ENCODE measurements at places on chromosomes 3 and 15.

- DNase-seq: no peak
Observed at GRCh38 chr15:86375733-86376280, 296.1 kb downstream of the AGBL1 start.

- no peak for DNase-seq
Observed at GRCh38 chr15:64583519-64583918, 123.1 kb downstream of the ZNF609 start.

GRCh38 chr15:65777053-65777452 lies 15.0 kb downstream of the DENND4A start:
- no peak for DNase-seq

DNA sequence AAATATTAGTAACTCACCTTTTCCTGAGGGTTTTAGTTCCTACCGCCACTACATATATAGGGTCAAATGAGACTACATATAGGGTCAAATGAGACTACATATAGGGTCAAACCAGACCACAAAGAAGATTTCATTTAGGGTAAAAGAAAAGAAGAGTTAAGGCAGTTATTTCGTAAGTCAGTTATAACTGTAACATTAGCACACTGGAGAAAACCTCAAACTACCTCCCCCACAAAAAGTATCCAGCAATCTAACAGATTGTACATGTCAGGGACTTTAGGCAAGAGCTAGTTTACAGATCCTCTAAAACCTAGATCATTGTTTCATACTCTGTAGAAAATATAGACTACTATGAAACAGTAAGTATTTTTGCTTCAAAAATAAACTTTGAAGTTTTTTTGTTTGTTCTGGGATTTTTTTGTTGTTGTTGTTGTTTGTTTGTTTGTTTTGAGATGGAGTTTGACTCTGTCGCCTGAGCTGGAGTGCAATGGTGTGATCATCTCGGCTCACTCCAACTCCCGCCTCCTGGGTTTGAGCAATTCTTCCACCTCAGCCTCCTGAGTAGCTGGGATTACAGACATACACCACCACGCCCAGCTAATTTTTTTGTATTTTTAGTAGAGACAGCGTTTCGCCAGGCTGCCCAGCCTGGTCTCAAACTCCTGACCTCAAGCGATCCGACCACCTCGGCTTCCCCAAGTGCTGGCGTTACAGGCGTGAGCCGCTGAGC lies 92.4 kb upstream of the CGNL1 start:
- no peak for DNase-seq

DNA sequence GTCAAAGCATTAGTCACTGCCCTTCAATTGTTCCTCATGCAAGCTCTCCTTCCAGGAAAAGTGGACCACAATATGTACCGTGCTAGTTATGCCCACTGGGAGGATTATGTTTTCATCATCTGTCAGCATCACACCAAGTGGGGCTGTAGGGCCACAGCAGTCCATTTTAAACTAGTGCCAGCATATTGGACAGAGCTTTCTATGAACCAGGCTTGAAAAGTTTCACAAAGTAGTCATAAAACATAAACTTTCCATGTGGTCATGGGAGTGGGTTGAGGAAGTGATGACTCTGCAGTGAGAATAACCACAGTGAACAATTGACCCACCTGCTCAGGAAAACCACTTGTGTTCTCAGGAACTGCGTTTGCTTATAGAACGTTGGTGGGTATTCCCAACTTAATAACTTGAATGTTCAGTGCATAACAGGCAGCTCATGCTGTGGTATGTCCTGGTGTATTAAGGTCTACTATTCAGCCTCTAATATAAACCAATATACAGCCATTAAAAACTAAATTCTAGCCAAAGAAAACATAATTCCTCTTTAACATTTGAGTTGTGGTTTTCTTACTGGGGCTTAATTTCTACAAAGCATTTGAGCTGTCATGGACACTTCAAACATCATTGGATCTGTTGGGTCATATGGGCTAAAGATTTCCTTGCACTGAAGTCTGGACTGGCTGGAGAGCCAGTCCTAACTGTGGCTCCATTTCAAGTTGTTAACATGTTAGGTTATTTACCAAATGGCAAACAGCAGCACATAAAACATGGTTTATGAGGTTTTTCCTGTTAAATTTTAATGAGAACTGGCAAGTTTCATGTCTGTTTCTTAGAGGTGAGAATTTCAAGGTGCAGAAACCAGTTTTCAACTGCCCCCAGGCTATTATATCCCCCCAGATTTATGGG lies 274.1 kb downstream of the OTOL1 start:
- no peak for DNase-seq

- DNase-seq: no peak
Observed at GRCh38 chr3:13839726-13840340, 40.0 kb downstream of the WNT7A start.

DNA sequence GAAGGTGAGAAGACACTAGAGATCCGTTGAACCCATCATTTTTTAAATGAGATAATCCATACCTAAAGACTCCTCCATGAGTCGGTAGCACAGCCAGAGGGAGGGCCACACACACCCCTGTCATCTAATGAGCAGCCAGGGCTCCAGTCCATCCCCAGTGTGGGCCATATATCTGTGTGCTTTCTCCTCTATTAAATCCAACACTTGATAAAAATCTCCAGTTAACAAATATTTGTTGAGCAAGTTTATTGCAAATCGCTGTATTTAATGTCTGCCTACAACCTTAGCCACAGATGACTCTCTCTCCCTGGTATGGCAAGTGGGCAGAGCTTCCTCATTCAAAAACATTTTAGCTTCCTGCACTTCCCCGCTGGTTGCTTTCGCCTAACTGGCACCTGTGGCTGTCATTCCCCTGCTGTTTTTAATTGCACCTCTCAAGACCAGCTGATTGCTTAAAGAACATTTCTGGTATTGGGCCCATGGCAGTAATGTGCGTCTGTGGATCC lies 82.8 kb downstream of the SMAD3 start:
- no peak for DNase-seq

DNA sequence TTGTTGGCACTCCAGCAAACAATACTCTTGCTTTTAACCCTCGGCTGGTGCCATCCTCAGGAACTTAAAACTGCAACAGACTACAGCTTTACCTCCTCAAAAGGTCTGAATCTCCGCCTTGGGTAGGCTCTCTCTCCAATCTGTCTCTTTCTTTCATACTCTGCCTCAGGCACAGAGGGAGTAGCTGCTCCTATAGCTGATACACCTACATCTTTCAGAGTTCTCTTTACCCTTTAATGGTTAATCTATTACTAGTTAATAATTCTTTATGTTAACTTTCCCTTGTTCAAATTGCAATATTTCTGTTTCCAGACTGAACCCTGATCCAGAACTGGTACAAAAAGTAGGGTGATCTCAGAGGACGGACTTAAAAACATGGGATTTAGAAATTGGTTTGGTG lies 66.2 kb downstream of the MAP4 start:
- no peak for DNase-seq

DNA sequence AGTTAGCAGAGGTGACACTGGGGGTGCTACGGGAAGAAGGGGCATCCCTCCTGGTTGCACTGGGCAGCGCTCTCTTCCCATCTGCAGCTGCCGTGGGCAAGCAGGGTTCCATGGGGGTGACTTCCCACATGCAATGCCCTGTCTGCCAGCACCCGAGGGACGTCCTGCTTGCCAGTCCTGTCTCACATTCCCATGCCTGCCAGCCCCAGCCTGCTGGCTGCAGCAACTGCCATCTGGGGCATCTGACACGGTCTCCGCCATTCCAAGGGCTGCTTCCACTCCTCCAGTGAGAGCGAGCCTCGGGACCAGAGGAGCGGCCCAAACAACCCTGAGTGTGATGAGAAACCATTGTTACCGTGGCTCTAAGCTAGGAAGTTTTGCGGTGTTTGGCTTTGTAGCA lies 45.4 kb upstream of the RPL32 start:
- no peak for DNase-seq

DNA sequence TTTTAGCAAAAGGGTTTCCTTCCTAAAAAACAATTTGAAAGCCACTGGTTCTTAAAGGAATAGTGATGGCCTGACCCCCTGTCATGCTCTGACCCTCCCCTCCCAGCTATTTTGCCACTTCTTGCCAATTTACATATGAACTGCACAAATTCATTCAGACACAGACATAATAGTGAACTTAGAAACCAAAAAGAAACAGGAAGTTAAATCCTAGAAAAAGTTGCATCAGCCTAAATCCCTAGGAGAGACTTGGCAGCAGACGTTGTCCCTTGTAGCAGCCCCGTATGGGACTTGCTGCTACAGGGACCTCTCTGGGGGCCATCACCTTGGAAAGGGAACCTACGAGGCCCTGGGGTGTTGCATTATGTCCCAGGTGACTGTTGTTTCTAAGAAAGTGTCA lies 14.3 kb upstream of the PDE8A start:
- DNase-seq: no peak

DNA sequence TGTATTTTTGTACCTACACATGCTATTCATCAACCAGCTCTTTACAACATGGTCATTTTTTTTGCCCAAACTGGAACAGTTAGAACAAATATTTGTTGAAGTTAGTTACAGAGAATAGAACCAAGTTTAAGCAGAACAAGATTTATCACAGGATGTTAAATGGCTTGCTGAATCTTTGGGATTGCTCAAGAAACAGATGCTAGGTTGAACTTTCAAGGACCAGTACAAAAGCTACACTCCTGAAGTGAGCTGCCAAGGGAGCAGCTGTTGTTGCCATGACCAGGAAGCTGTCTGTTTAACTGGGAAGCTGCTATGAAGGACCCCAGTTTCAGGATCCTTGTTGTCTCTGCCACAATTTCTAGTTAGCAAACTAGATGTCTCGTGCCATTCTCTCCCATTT lies 53.7 kb downstream of the ZIC1 start:
- no peak for DNase-seq
